ENCODE measurements at places on chromosomes 7 and 10. TPM values are rescaled to one million over a fixed set of nuclear protein-coding genes. Genes with fewer than 3 reads are reported as not detected.

The TSPAN33 gene
- total RNA-seq: 44.8 TPM

The NRBF2 gene
- total RNA-seq: 19.1 TPM

- no peak for DNase-seq
These were observed 957.1 kb downstream of the SORCS3 start for GRCh38 chr10:105598207-105598606.

GRCh38 chr10:121362026-121362425, 236.2 kb downstream of the FGFR2 start:
- DNase-seq: no peak

- no peak for DNase-seq
These were observed 19.0 kb downstream of the ABCB1 start for GRCh38 chr7:87581723-87582122.

DNA sequence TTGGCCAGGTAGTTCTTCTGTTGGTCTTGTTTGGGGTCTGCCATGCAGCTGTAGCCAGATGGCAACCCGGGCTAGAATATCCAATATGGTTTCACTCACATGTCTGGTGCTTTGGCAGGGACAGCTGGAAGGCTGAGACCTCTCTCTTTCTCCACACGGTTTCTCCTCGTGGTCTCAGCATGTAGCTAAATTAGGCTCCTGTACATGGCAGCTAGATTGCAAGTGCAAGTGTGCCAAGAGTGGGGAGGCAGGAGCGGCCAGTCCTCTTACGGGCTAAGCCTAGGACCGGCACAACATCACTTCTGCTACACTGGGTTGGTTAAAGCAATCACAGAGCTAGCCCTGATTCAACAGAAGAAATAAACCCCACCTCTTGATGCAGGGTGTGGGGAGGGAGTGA, 9.3 kb upstream of the PDE1C start:
- DNase-seq: no peak

DNA sequence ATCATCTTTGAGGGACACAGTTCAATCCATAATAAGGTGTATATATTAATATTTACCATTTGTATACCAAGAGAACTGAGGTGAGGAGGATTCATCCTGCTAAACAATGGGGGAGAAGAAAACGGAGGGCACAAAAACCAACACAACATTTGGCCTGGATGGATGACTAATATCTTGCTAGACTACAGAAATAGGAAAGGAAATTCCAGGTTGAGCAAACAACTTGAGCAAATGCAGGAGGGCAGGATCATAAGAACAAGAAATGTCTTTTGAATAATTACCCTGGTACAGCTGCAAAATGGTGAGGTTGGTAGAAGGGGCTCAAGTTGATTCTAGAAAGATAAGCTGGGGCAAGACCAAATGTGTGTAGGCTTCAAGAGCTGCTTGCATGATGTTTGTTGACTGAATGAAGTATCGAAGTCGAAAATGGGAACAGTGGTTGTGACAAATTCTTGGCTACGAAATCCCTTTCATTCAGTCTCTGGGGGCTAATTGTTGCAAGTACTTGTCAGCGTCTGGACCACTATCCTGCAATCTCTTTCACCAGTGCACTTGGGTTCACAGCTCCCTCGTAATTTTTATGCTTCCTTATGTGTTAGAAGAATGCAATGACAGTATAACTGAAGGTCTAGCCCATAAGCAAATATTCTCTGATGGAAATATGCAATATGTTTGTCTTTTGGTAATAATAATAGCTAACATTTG, 176.2 kb downstream of the PTEN start:
- DNase-seq: no peak

DNA sequence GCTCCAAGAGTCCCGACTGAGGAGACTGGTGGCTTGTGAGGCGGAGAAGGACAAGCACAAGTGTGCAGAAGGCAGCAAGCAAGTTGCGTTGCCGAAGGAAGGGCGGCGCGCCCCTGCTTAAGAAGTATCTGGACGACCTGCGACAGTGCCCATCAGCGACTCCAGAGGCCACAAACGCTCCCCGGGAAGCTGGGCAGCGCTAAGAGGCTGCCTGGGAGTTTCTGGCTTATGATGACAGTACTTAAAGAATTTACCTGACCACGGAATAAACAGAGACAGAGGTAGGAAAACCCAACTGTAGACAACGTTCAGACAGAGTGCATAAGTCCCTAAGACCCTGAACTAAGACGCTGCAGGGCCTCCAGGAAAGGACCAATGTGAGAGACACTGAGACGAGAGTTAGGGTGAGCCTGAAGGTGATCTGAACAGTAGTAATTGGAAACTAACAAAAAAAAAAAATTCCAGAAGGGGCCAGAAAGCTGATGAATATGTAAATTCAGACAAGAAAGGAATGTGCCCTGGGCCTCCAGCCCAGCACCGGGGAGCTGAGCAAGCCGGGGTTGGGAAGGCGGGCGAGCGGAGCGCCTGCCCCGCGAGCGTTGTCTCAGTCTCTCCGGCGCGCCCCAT, 1.0 kb downstream of the OSBPL3 start:
- DNase-seq: no peak

DNA sequence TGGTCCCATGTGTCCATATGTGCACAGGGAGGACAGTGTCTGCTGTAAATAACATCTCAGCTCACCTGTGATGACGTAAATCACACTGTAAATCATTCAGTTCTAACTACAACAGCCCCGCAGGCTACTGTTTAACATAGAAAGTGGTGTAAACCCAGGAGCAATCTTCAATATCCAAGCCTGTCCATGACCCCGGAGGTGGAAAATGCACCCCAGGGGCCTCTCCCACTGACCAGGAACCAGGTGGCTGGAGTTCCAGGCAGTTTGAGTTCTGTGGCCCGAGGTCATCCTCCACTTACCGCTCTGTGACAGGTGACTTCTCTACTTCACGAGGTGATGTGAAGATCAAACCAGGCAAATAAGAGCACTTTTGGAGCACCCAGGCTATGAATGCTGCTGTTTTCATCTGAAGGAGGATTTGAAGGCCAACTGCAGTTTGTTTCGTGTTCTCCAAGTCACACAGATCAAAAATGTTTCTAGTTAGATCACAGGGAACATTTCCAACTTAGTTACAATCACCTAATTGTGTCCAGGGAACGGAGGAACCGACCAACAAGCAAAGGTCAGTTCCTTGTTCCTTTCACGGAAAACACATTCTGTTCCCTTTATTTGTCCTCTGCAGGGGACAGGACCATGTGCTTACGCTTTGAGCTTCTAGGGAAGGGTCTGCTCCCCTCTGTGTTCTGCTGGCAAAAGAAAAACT, 131.8 kb downstream of the WDR37 start:
- no peak for DNase-seq

DNA sequence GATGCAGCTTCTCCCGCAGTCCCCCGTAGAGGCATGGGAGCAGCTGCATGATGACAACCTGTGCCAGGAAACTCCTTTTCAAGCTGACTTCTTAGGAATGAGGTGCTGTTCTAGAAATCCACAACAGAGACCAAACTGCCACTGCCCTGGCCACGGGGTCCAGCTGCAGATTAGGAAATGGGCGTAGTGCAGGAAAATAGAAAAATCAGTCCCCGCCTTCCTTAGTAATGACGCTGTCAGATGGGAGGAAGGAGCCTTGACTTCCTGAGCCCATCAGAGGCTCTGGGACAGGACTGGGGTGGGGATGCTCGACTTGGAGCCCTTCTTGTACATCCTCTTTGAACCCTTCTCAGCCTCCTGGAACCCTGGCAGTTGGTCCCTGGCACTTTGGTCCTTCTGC, 227.8 kb upstream of the GRB10 start:
- DNase-seq: no peak

GRCh38 chr7:124762611-124763143, 2.9 kb downstream of the GPR37 start:
- no peak for DNase-seq

DNA sequence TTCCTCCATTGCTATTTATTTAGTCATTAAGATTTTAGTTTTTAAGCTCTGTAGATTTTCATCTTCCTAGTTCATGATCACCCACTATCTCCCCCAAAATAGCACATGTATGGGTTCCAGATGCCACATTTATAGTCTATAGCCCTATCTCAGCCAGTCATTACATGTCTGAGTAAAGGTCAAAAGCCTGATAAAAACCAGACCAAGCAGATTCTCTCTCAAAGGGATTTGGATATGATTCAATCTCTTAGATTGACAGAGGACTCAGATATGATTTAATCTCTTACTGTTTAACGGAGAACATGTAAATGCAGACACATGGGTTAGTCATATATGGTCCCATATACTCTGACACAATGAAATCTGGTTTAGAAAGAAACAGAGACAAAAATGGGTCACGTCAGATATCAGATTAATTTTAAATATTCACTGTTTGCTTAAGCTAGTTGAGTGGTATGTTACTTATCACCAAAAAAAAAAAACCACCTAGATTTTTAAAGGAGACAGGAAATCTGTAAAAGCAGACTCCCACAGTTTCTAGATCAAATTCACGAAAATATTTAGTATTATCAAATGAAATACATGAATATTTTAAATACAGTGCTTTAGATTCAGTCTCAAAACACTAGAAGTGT, 107.0 kb upstream of the LRRN3 start:
- no peak for DNase-seq

- DNase-seq: no peak
These were observed 24.2 kb downstream of the IFIT3 start for GRCh38 chr10:89351780-89352597.

- peak; percentile 39 for DNase-seq
These were observed 2.0 kb upstream of the MTG1 start for GRCh38 chr10:133391761-133392518.

DNA sequence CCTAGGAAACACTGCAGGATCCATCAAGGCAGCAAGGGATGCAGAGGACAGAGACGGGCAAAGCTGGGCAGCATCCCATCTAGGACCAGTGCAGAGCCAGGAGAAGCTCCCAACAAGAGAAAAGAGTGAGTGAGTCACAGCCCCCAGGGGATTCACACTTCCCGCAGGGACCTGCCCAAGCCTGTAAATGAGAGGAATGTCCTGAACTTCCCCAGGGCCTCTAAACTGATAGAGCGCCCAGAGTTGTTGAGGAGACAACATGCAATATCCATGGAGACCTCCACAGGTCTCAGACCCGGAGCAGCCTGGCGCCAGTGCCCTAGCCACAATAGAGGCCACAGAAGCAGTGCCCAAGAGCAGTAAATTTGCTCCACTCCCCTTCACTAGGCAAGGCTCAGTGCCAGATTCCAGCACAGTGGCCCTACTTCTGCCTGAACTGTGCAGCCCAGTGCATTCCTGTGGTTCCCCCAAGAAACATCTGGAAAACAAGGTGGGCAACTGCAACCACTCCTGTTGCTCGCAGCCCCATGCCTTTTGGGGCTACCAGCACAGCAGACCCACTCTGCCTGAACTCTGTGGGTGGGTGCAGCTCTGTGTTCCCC, 567.5 kb downstream of the POM121L12 start:
- no peak for DNase-seq

Measured in OCI-LY7 (cell line).